ENCODE measurements at places on chromosomes 4 and X.

DNA sequence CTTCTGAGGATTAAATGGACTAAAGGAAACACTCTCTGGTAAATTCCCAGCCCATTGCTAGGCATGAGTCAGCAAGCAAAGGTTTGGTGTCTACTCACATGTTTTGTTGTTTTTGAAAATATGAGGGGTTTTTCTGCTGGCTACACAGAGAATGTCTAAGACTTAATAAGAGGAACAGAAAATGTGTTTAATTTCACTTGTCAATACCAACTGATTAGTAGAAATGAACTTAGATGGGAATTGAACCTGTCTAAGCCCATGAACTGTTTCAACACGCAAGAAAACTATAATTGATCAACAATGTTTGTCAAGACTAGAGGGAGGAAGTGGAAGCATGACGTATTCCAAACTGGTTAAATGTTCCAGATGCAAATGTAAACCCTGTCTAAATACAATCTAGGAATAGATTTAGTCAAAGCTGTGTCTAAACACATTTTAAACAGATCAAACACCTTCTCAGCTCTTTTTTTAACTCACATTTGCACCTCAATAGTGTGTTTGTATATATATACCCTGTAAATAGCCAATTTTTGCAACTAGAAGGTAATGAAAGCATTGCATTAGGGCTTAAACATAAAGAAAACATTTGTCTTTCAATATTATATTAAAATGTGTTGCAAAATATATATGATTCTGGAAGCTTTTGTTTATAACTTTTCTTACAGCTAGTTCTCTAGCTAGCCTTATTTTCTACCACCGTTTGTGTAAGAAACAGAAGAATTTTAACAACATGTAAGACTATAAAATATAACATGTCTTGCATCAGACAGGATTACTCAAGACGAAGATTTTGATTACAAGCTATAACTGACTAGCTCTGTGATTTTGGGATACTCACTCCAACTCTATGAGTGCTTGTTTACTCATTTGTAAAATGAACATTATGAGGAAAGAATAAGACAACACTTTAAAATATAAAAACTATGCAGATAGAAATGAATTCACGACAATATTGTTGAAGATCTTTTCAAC lies 607.8 kb downstream of the FSTL5 start:
- DNase-seq: peak; percentile 10

DNA sequence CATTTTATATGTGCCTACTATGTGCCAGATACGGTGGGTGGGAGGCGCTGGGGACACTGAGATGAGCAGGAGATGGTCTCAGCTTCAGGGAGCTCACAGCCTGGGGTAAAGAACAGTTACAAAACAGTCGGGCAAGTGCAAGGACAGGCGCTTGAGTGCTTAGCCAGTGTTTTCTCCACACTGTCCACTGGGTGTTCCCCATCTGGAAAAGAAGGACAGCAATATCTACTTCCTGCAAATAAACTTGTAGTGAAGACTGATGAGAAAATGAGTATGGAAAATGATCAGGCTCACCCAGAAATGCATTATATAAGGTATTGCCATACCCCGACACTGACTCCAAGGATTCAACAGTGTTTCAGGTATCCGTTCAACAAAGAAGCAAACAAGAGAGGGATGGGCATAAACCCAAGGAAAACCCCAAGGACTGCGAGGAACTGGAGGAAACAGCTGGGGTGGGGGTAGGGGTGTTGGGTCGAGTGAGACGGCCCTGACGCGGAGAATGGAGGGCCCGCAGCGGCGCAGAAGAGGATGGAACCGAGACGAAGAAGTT lies 835 bp downstream of the TMEM185A start:
- DNase-seq: peak; percentile 4

DNA sequence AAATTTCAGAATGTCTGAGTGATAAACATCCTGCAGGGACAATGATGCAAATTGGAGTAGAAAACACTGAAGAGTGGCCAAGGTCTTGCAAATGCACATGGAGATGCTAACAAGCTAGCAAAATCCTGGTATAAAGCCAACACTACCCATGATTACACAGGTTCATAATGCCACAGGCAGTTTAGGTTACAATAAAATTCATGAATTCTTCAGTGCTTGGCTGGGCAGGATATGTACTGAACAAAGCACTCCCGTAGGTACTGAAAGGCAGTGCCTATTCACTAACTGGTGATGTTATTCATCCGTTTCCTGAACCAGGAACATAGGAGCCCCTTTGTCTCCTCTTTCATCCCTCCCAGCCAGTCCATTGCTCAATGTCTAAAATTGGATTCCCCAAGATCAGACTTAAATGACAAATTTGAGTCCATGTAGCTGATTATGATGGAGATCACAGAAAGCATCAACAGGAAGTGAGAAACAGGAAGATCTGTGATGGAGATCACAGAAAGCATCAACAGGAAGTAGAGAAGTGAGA lies 244.5 kb downstream of the DMD start:
- DNase-seq: no peak

DNA sequence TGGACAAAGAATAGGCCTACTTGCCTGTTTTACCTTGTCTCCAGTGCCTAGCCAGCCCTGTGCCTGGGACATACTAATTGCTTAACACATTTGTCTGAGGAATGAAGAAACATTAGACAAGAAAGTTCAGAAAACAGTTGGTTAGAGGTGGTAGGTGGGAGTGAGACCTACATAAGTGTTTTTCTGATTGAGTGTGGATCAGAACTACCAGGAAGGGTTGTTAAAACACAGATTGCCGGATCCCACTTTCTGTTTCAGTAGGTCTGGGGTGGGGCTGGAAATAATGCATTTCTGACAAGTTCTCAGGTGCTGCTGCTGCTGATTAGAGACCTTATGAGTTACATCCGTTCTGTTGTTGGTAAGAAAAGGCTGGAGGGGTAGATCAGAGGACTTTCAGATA lies 5.7 kb upstream of the JADE1 start:
- no peak for DNase-seq

DNA sequence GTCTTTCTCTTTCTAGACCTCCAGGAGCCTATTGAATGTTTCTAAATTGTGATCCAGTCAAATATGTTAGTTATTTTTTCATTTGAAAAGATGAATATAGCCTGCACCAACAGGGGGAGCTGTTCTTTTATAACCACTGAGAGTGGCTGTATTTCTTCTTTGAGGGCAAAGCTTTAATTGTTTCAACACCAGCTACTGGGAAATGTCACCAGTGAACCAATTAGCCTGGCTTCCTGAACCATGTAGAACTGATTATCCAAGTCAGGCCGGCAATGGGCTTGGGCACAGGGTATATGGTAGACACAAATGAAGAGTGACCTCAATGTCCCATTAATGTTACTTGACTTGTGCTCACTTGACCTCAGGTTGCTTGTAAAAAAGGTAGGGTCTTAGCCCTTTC lies 4.8 kb upstream of the DAPP1 start:
- no peak for DNase-seq

GRCh38 chr4:63786171-63786570 lies 623.1 kb downstream of the TECRL start:
- DNase-seq: no peak

GRCh38 chr4:71290074-71290473 lies 48.7 kb upstream of the SLC4A4 start:
- DNase-seq: peak; percentile 74

GRCh38 chr4:169175476-169175875 lies 95.3 kb downstream of the SH3RF1 start:
- no peak for DNase-seq

GRCh38 chr4:92104506-92104905 lies 199.3 kb upstream of the GRID2 start:
- DNase-seq: no peak

- no peak for DNase-seq
Measured at GRCh38 chr4:73181231-73181630, 77.4 kb downstream of the ANKRD17 start.

DNA sequence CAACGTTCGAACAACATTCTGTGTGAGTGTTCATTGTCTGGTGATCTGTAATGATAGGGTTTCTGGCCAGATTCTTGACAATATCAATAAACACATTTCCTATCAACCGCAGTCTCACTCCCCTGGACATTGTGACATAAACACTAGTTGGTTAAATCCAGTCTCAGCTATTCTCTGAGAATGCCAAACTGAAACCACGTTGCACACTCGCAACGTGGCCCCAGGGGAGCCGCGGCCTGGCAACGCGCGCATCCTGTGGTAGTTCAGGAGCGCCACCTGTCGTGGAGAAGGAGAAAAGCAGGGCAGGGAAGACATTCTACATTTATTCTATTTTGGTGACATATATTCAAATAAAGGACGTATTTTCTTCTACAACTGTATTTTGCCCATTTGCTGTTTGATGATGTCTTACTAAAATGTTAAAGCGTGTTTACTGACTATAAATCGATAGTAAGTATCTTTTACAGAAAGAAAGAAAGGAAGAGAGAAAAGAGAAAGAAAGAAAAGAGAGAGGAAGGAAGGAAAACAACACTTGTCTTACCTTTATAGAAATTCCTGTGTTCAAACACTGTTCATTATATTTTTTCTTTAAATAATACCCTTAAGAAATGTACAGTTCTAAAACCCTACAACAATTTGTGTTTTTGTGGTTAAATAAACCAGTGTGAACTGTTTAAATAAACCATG lies 738.3 kb upstream of the FRG1 start:
- peak; percentile 86 for DNase-seq

DNA sequence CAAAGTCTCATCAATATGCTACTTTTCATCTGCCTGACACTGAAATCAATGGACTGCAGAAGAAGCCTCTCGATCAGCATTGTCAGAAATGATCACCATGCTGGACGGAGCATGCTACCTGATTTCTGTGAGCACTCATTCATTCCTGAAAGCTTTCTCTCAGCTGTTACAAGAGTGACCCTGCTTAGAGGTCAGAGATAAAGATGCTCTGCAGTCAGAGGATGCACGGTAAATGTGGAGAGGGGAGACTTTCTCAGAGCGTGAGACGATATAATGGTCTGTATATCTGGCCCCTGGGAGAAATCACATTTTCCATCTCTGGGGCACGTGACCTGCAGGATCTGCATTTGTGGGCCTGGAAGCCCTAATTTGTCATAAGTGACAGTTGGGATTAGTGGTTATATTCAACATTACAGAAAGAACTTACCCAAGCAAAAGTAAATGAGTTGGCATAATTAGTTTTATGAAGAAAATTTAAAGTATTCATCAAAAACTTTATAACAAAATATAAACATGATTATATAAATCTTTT lies 125.6 kb upstream of the TTC29 start:
- no peak for DNase-seq

DNA sequence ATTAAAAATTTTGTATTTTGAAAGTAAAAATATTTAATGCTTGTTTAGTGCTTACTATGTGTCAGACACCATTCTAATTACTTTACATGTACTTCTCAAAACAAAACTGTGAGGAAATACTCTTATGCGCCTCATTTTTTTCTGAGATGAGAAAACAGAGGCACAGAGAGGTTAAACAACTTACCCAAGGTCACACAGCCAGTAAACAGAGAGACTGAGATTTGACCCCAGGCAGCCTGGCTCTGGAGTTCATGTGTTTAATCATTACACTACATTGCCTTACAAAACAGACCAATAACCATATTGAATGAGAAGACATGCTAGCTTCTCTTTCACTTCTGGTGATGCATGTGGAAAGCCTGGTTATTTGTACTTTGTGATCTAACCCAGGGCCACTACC lies 86.3 kb downstream of the IGSF1 start:
- DNase-seq: no peak

Data from AG04450 (cell line).